ENCODE measurements at places on chromosomes 6 and 20.

DNA sequence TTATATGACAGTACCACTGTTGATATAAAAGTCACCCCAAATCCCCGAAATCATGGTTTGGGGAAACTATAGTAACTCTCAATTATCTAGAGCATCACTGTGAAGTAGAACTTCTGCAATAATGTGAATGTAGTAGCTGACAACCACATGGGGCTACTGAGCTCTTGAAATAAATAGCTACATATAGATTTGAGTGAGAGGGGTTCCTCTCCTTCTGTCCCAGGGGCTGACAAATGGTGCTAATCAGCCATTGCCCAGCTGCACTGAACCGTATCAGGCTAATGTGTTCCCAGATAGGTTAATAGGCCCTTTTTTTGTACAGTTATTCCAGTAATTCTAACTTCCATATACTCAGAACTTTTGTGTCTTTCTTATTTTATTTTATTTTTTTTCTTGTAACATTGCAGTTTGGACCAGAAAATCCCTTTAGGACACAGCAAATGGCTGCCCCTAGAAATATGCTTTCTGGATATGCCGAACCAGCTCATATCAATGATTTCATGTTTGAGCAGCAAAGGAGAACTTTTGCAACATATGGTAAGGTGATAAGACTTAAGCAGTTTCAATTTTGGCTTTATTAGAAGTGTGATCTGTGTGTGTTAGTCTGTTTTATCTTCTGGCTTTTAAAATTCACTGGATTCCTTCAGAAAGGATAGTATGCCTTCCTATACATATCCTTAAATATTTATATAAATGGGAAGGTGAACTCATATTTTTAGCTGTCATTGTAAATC is 21.1 kb downstream of the CDC40 start:
- no peak for DNase-seq

- no peak for DNase-seq
These were observed 15.9 kb upstream of the ADGRF1 start for GRCh38 chr6:47057830-47058540.

- DNase-seq: peak; percentile 67
These were observed 2.8 kb upstream of the RNASET2 start for GRCh38 chr6:166958926-166959861.

DNA sequence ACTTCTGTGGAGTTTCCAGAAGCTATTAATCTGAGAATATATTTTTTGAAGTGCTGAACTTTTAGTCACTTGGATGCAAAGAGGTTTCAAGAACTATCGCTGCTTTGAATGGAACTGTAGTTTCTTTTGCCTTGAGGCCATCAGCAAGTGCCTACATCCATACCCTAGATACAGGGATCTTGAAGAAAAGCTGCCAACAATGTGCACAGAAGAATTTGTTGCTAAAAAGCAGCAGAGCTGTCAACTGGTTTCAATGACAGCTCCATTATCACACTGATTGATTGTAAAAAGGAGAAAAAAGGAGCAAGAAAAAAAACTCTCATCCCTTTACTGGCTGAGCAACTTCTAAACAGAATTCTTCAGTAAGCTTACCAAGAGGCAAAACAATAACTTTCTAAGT is 251.0 kb upstream of the NRSN1 start:
- DNase-seq: no peak

- DNase-seq: no peak
These were observed 16.0 kb upstream of the ATRN start for GRCh38 chr20:3454831-3455230.

DNA sequence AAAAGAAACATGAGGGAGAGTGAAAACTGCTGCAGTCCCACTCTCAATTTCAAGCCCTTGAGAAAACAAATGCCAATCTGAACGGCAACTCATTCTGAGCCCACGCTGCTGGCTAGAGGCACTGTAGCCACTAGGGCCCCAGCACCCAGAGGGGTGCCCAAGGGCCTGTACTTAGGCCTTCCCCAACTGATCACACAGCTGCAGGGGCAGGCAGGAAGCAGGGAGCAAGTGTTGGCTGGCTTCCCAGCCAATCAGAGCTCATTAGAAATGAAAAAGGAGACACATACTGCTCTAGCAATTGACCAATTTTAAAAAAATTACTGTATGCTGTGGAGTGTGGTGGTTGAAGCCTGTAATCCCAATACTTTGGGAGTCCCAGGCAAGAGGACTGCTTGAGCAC is 3.7 kb upstream of the BEND3 start:
- peak; percentile 43 for DNase-seq

GRCh38 chr20:49245921-49246740 is 26.9 kb downstream of the DDX27 start:
- DNase-seq: peak; percentile 25

GRCh38 chr6:124011180-124011579 is 207.5 kb downstream of the NKAIN2 start:
- no peak for DNase-seq

DNA sequence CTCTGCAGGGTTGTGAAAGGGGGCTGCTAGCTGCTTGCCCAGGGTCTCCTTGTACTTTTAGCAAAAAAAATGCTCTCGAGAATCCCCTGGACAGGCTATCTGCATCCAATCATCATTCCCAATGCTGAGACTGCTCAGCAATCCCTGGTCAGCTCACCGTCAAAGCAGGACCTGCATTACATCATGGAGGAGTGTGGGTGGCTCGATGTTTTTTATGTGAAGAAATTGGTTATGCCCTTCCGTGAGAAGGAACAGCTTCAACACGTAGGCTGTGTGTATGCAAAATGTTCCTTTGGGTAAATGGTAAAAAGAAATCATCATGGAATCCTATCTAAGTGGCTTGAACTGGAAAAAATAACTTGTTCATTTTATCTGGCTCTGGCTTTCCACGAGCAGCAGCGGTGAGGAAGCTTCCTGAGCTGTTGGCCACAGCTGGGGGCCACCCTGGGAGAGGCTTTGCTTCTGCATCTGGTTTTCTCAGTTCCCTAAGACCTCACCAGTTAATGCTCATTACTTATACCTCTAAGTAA is 111.4 kb downstream of the FYN start:
- DNase-seq: no peak
